A549 (cell line): ENCODE measurements at places on chromosomes 7 and 10. TPM values are rescaled to one million over a fixed set of nuclear protein-coding genes. Genes with fewer than 3 reads are reported as not detected.

Gene CRYGN
- polyA plus RNA-seq, result 0.07 TPM in 1 of 3 replicates, not detected in the others

Gene KAT6B
- 5.5 to 6.0 TPM (median 5.7 TPM) in 3 replicates for polyA plus RNA-seq

Gene SEMA4G
- polyA plus RNA-seq, result 10.2 to 13.5 TPM (median 13.3 TPM) in 3 replicates

Gene SPDYE1
- not detected in 3 replicates for polyA plus RNA-seq

Gene CALHM1
- not detected in 3 replicates for polyA plus RNA-seq

Gene WNT2
- polyA plus RNA-seq, result not detected in 3 replicates

Gene WDFY4
- polyA plus RNA-seq, result not detected in 3 replicates

Gene TMEM178B
- polyA plus RNA-seq, result 0.84 to 1.1 TPM (median 0.88 TPM) in 3 replicates

Gene URGCP
- 18.7 to 19.8 TPM (median 19.7 TPM) in 3 replicates for polyA plus RNA-seq

Gene DDX21
- 113 to 137 TPM (median 113 TPM) in 3 replicates for polyA plus RNA-seq

Gene AS3MT
- polyA plus RNA-seq, result 9.7 to 10.7 TPM (median 10.7 TPM) in 3 replicates

Gene NPY4R
- 71.6 to 79.6 TPM (median 76.1 TPM) in 3 replicates for polyA plus RNA-seq

Gene GOLGA7B
- 0.98 to 1.5 TPM (median 1.4 TPM) in 3 replicates for polyA plus RNA-seq

Gene SPDYE16
- polyA plus RNA-seq, result not detected in 3 replicates

Gene GRID2IP
- 0.03 TPM in 1 of 3 replicates, not detected in the others for polyA plus RNA-seq

Gene FMC1
- polyA plus RNA-seq, result 18.9 to 22.4 TPM (median 20.5 TPM) in 3 replicates

Gene TAS2R41
- not detected in 3 replicates for polyA plus RNA-seq

Gene BBIP1
- polyA plus RNA-seq, result 57.2 to 64.1 TPM (median 59.6 TPM) in 3 replicates

Gene PARP12
- polyA plus RNA-seq, result 10.0 to 11.8 TPM (median 11.5 TPM) in 3 replicates

Gene IFIT1B
- polyA plus RNA-seq, result not detected in 3 replicates

Gene MAP3K8
- 23.3 to 29.6 TPM (median 26.4 TPM) in 3 replicates for polyA plus RNA-seq

Gene SOSTDC1
- polyA plus RNA-seq, result not detected in 3 replicates

Gene C10orf143
- polyA plus RNA-seq, result 1.2 to 1.6 TPM (median 1.5 TPM) in 3 replicates

Gene CYTH3
- polyA plus RNA-seq, result 22.0 to 24.2 TPM (median 22.9 TPM) in 3 replicates

Gene ICA1
- polyA plus RNA-seq, result 0.66 to 0.84 TPM (median 0.72 TPM) in 3 replicates

Gene KCNMA1
- polyA plus RNA-seq, result 30.6 to 36.7 TPM (median 34.2 TPM) in 3 replicates

Gene TSPAN13
- polyA plus RNA-seq, result 8.4 to 9.6 TPM (median 9.1 TPM) in 3 replicates

Gene LYZL1
- polyA plus RNA-seq, result not detected in 3 replicates

Gene ACSL5
- polyA plus RNA-seq, result 0.07 to 0.15 TPM in 2 of 3 replicates, not detected in the other

Gene NUTM2E
- 0.22 to 0.37 TPM (median 0.29 TPM) in 3 replicates for polyA plus RNA-seq

Gene HACD1
- polyA plus RNA-seq, result 44.9 to 49.1 TPM (median 48.6 TPM) in 3 replicates

Gene ZCCHC24
- polyA plus RNA-seq, result 3.9 to 4.7 TPM (median 4.2 TPM) in 3 replicates

Gene COL17A1
- polyA plus RNA-seq, result 1.5 to 1.7 TPM (median 1.6 TPM) in 3 replicates

Gene TWIST1
- polyA plus RNA-seq, result 1.2 to 1.6 TPM (median 1.3 TPM) in 3 replicates

Gene NACAD
- 0.30 to 0.43 TPM (median 0.40 TPM) in 3 replicates for polyA plus RNA-seq

Gene GJD4
- 0.05 TPM in 1 of 3 replicates, not detected in the others for polyA plus RNA-seq

Gene LIPA
- 42.7 to 55.0 TPM (median 51.2 TPM) in 3 replicates for polyA plus RNA-seq

Gene ANXA8L1
- 88.9 to 95.8 TPM (median 92.3 TPM) in 3 replicates for polyA plus RNA-seq

Gene BET1
- polyA plus RNA-seq, result 27.5 to 31.5 TPM (median 31.0 TPM) in 3 replicates

Gene CPA2
- polyA plus RNA-seq, result not detected in 3 replicates

Gene MACC1
- polyA plus RNA-seq, result not detected in 3 replicates

Gene COBL
- polyA plus RNA-seq, result 1.5 to 1.7 TPM (median 1.5 TPM) in 3 replicates

Gene SRRM3
- polyA plus RNA-seq, result 5.7 to 7.0 TPM (median 6.5 TPM) in 3 replicates

Gene AGR3
- not detected in 3 replicates for polyA plus RNA-seq

Gene ADCYAP1R1
- polyA plus RNA-seq, result 0.01 TPM in 1 of 3 replicates, not detected in the others

Gene LAMB4
- polyA plus RNA-seq, result 0.19 to 0.45 TPM (median 0.38 TPM) in 3 replicates

Gene AQP1
- polyA plus RNA-seq, result 0.49 to 0.55 TPM (median 0.50 TPM) in 3 replicates
